ENCODE measurements at places on chromosomes 12 and 14.

GRCh38 chr12:1083151-1083888 lies 92.3 kb downstream of the ERC1 start:
- no peak for DNase-seq

DNA sequence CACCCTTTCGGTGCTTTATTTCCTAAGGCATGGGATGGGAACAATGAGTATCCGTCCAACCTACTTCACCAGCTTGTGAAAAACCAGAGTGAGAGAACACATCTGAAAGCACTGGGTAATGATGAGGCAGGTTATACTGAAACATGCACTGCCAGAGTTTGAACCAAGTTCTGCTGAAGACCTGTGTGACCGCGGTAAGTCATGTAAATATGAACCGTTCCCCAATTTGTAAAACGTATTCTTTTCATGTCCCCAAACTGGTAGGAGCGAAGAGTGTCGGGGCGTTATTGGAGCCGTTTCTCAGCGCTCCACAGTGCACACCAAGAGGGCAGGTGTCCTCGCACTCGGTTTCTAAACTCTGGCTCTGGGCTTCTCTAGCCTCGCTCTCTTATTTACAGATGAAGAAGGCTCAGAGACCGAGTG lies 788 bp upstream of the NGDN start:
- no peak for DNase-seq

DNA sequence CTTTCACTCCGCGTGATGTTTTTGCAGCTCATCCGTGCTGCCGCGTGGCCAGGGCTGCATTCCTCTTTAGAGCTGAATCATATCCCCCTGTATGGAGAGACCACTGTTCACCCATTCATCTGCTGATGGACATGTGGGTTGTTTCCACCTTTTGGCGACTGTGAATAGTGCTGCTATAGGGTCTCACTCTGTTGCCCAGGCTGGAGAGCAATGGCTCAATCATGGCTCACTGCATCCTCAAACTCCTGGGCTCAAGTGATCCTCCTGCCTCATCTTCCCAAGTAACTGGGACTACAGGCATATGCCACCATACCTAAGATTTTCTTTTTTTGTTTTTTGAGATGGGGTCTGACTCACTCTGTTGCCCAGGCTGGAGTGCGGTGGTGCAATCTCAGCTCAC lies 36.5 kb downstream of the RILPL1 start:
- DNase-seq: no peak

DNA sequence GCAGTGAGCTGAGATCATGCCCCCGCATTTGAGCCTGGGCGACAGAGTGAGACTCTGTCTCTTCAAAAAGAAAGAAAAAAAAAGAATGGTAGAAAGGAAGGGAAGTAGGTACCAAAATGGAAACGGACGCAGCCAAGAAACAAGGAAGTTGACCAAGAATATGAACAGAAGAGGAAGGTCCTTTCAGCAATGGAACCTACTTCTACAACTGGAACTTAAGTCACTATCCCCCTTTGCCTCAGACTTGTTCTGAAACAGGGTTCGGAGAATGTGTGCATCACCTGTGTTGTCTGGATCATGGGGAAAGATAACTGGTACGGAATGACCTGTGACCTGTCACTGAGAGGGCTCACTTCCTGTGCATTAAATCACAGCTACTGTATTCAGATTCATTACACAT lies 43.9 kb upstream of the RNASE1 start:
- no peak for DNase-seq

- DNase-seq: no peak
These were observed 126.4 kb downstream of the ATP23 start for GRCh38 chr12:58067610-58068387.

DNA sequence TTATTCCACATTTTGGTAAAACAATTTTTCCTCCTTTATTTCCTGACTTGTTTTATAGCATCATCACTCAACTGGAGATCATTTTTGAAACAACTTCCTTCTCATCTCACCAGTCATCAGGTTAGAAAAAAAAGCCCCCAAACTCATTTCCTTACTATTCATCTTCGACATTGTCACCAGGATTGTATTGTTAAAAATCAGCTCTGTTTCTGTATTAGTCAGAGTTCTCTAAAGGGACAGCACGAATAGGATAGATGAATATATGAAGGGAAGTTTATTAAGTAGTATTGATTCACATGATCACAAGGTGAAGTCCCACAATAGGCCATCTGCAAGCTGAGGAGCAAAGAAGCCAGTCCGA lies 392.6 kb downstream of the FUT8 start:
- no peak for DNase-seq

Data from stimulated activated CD4-positive, alpha-beta T cell treated with anti-CD3 and anti-CD28 coated beads, Interleukin-12 subunit alpha, Interleukin-12 subunit beta, amount 100 ng/mL, for 48 hours (primary cell).